Heart left ventricle (tissue), 16 donors: ENCODE measurements at places on chromosomes 3 and 15. TPM values are rescaled to one million over a fixed set of nuclear protein-coding genes. Genes with fewer than 3 reads are reported as not detected.
A peak's percentile ranks its signal among the peaks of the same experiment; 100 is the strongest.

ST8SIA2 gene
- total RNA-seq = 2.8 TPM

KLHL24 gene
- 199 TPM for total RNA-seq

DNA sequence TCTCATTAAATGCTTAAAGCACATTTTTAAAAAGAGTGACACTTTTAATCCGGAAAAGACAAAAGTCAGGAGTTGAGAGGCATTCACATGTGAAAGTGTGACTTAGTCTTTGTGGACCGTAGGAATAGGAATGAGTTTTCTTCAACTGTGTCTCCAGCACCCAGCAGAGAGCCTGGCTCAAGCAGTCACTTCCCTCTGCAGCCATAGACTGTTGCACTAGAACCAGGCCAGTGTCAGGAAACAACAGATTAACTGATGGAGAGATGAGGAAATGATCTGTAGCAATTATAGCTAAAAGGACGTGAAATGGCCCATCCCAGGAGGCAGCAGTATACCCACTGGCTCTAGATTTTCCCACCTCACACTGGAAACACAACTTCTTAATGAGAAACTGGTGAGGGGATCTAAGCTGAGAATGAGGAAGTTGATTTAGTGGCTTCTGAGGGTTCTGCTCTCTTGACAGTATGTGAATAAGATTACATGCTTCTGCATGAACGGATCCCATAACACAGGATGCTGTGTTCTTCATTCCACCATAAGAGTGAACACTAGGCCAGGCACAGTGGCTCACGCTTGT, 19.8 kb downstream of the CFAP92 start:
- no peak for DNase-seq

GRCh38 chr3:48548729-48549705, 7.6 kb downstream of the PFKFB4 start:
- DNase-seq = peak; percentile 92
